Naive thymus-derived CD4-positive, alpha-beta T cell (primary cell): ENCODE measurements at places on chromosomes 16 and 17.

- no peak for DNase-seq
Measured at GRCh38 chr17:76134911-76135809, 5.9 kb downstream of the FOXJ1 start.

GRCh38 chr16:84413244-84414004 lies 45.1 kb downstream of the ATP2C2 start:
- DNase-seq: no peak

DNA sequence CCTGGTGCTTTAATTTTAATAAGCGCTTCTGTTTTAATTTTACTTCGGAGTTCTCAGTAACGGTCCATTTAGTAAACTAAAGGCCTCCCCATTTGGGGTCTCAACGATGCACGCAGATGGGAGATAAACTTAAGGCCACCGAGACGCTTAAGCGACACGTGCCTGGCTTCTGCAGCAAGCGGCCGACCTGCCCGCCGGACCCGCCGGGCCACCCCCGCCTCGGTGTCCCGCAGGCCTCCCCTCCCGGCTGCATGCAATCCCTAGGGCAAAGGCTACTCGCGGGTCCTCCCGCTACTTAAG lies 592 bp downstream of the GCSH start:
- DNase-seq: no peak

- DNase-seq: no peak
Measured at GRCh38 chr17:77354670-77355455, 214.1 kb downstream of the SEC14L1 start.

DNA sequence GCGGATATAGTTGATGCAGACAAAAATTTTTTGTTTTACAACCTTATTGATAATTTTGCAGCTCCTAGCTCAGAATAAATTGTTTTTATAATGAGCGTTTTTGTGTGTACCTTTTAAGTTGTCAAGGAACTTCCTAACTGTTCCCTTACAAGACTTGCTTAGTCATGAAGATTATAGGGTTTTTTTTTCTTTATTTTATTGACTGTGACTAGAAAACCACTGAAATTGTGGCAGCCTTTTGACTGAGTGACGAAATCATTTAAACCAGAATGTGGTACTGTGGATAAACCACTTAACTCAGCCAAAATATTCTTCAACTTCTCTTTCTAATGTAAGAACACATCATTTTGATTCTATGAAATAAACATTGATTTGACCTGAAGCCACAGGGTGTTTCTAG lies 40.8 kb upstream of the VPS4A start:
- DNase-seq: no peak

GRCh38 chr16:9334103-9334502 lies 242.7 kb downstream of the HAPSTR1 start:
- DNase-seq: no peak

GRCh38 chr17:37518826-37519225 lies 29.1 kb downstream of the DUSP14 start:
- DNase-seq: no peak

GRCh38 chr16:85812031-85812807 lies 12.7 kb downstream of the COX4I1 start:
- DNase-seq: no peak

DNA sequence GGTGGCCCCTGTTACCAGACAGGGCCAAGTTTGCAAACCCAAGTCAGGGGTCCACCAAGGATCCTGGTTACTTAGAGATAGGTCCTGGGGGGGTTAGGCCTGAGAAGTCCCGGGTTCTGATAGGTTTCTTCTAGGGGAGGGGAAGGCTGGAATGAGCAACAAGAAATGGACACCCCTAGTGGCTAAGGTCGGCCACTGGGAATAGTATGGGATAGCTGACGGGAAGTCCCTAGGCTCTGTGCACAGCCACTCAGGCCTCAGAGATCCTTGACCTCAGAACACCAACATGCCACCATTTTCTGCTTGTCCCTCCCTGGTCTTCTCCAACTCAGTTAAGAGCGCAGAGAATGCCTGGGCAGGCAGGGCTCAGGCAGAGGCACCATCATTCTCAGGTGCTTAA lies 13.4 kb downstream of the TK2 start:
- no peak for DNase-seq

DNA sequence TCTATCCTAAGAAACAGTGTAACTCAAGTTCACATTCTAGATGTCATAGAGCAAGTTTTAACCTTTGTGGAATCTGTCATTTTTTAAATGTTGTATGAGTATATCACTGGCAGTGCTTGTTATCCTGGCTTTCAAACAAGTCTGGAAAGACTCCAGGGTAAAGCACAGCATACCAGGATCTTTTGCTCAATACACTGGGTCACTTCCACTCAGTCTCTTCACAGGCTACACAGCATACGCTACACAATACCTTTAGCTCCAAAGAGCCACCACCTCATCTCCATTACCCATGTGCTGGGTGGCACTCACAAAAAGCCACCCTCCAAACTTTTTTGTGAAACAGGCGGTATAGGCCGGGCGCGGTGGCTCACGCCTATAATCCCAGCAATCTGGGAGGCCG lies 69.5 kb downstream of the PARN start:
- DNase-seq: no peak

DNA sequence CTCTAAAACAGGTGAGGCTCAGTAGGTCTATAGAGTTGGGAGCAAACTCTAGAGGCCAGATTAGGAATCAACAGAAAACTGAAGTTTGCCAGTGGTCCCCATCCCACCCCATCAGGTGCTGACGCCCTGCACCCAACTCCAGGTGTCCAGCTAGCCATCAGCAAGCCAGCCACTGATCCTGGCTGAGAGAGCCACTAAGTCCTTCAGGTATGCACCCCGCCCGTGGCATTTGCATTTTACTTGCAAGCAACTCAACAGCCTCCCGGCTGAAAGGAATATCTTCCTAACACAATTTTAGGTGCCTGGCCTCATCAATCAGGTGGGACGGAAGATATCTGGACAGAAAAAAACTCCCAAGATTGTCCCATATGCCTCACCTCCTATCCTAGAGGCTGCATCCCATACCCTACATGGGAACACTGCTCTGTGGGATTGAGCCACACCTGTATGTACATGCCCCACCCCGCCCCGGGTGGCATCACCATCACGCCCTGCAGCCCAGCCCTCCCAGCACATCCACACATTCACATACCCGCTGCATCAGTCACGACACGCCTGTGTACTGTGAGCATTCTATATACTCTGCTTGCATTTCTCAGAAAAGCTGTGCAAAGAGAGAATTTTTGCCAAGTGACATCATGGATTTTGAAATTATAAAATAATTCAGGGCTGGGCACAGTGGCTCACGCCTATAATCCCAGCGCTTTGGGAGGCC lies 8.3 kb downstream of the OTOP3 start:
- DNase-seq: no peak

GRCh38 chr16:7722761-7723160 lies 390.1 kb downstream of the RBFOX1 start:
- DNase-seq: no peak

DNA sequence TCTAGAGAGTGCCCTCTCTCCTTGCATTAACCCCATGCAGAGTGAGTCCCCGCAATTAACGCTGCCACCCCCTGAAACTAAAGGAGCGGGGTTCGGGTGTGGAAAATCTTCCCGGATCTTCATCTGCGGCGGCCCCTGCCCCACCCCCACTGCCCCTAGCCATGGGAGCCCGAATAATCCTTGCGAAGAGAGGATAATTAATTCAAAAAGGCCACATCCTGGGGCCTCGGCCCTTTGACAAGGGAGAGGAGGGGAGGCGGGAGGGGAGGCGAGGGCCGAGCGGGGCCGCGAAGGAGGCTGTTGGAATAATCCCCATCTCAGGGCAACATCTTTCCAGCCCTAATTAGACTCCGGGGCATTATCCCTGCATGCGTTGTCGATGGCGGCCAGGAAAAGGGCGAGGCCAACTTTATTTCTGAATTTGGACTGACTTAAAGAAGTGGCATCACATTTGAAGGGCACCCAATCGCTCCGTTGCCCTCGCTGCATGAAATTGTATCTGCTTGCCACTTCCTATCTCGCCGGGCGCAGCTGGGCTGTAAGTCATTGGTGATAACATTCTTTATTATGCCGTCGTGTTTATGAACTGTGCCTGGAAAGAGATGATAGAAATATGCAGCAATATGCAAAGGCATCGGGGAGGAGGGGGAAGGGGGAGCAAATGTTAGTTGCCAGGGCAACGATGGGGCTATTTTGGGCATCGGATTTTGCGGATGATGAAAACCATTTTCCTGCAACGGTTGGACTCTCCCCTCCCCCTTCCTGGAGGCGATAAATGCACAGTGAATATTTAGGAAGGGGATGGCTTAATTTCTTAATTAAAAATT lies 387.1 kb upstream of the TNRC6C start:
- no peak for DNase-seq

DNA sequence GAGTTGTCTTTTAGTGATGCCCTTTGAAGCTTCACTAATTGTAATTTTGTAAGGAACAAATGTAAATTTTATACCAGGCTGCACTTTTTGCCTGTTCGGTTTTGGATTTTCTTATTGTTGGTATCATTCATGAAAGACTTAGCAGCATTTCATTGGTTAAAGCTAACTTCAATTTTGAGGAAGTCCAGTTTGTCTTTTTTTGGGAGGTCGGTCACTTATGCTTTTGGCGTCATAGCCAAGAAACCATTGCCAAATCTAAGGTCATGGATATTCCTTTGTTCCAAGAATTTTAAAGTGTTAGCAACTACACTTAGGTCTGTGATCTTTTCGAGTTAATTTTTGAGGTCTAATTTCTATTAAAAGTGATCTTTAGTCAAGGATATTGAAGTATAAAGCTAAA lies 77.1 kb downstream of the PRKCA start:
- DNase-seq: no peak

- DNase-seq: no peak
Measured at GRCh38 chr17:227946-228615, 46.6 kb upstream of the DOC2B start.

GRCh38 chr17:47693731-47694580 lies at the start of gene TBKBP1:
TSS of gene TBKBP1 (plus strand) at chr17:47694161. CDS start at chr17:47696113, 1,952 bp downstream.
- no peak for DNase-seq

GRCh38 chr16:83115491-83116232 lies 488.9 kb downstream of the CDH13 start:
- no peak for DNase-seq

- no peak for DNase-seq
Measured at GRCh38 chr16:20242568-20243255, 84.6 kb downstream of the GP2 start.

DNA sequence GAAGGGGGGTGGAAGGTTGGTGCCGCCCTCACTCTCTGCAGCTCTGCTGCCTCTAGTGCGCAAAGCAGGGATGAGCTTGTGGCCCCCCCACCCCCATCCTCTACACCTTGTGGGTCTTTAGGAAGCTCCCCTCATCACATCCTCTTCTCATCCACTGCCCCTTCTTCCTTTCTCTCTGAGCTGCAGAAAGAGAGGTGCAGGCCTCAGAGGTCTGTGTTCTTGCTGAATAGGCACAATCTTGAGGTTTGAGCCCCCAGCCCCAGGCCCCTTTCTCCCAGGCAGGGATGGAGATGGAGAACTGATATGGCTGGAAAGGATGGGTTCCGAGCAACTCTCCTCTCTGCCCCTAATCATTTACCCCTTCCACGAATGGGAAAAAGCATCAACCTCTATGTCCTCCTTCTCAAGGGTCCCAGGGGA lies 2.6 kb downstream of the CACNA1G start:
- no peak for DNase-seq

GRCh38 chr16:79602628-79603014 lies 2.1 kb upstream of the MAF start:
- no peak for DNase-seq

GRCh38 chr16:49416001-49416675 lies 42.5 kb downstream of the C16orf78 start:
- no peak for DNase-seq

DNA sequence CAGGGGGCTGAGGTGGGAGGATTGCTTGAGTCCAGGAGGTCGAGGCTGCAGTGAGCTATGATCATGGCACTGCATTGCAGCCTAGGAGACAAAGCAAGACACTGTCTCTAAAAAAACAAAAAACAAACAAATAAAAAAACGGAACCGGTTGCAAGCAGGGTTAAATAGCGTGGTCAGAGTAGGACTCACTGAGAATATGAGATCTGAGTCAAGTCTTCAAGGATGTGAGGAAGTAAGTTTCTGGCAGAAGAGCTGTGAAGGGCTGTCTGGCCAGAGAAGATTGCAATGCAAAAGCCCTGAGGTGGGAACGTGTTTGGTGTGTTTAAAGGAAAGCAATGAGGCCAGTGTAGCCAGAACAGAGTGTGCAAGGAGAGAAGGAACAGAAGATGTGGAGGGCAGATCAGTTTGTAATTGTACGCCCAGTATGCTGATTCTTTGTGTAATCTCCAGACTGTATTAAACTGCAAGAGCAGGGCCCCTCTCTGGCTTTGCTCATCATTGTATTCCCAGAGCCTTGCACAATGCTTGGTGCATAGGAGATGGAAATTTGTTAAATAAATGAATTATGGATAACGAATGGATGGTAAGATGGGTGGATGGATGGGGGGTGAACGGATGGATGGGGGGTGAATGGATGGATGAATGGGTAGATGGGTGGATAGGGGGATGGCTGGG lies 6.3 kb downstream of the G6PC1 start:
- DNase-seq: no peak

DNA sequence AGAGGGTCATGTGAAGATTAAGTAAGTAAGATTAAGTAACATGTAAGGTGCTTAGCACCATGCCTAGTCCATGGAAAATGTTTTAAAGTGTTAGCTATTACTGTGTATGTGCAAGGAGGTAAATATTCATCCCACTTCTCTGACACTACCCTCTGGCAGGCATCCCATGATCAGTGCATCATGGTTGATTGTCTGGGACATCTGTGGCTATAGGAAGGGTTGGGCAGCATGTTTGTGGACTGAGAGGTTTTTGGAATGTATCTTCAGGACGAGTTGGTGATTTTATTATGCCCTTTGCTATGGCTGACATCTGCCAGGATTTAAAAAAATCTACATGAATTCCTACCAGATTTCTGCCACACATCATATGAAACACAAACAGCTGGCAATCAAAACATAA lies 6.5 kb upstream of the TAOK1 start:
- DNase-seq: no peak

GRCh38 chr16:66845791-66846221 lies 1.6 kb downstream of the CA7 start:
- DNase-seq: no peak

GRCh38 chr17:80112471-80113032 lies 11.2 kb downstream of the GAA start:
- no peak for DNase-seq

- DNase-seq: peak; percentile 15
Measured at GRCh38 chr17:30969989-30970830, 629 bp upstream of the RNF135 start.

- no peak for DNase-seq
Measured at GRCh38 chr17:73798111-73798748, 154.0 kb upstream of the SDK2 start.

GRCh38 chr17:65407017-65407416 lies 154.4 kb downstream of the AXIN2 start:
- no peak for DNase-seq

GRCh38 chr17:32575852-32576251 lies 89.1 kb downstream of the CDK5R1 start:
- DNase-seq: no peak

DNA sequence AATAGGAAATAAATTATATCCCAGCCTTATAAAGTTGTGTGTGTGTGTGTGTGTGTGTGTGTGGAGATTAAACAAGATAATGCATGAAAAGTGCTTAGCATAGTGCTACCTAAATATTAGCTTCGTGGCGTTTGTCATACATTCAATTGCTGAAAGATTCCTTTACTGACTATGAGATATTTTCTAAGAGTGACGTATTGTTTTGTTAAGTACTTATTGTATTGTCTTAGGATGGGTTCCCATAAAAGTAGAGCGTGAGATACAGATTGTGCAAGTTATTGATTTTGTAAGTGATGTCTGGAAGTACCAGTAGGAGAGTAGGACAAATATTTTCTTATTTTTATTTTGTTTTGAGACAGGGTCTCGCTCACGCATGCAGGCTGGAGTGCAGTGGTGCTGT lies 730.0 kb downstream of the CDH8 start:
- DNase-seq: no peak
